ENCODE measurements at places on chromosomes 12 and 14.
A peak's percentile ranks its signal among the peaks of the same experiment; 100 is the strongest.

GRCh38 chr14:56552615-56553014, 27.0 kb upstream of the TMEM260 start:
- no peaks in the 10 kb centered on the region for H3K4me1 ChIP-seq
- no peak overlapping the region for H3K4me3 ChIP-seq
- H3K27ac ChIP-seq = no peak overlapping the region
- DNase-seq = no peak
- H3K36me3 ChIP-seq = no peaks in the 10 kb centered on the region
- H3K27me3 ChIP-seq = peaks cover 13% of the 10 kb centered on the region

GRCh38 chr14:52266179-52266578, 1.3 kb upstream of the PTGDR start:
- DNase-seq = no peak
- peaks cover 34% of the 10 kb centered on the region for H3K4me1 ChIP-seq
- no peak overlapping the region for H3K27ac ChIP-seq
- H3K36me3 ChIP-seq = peaks cover 3% of the 10 kb centered on the region
- H3K4me3 ChIP-seq = no peak overlapping the region

DNA sequence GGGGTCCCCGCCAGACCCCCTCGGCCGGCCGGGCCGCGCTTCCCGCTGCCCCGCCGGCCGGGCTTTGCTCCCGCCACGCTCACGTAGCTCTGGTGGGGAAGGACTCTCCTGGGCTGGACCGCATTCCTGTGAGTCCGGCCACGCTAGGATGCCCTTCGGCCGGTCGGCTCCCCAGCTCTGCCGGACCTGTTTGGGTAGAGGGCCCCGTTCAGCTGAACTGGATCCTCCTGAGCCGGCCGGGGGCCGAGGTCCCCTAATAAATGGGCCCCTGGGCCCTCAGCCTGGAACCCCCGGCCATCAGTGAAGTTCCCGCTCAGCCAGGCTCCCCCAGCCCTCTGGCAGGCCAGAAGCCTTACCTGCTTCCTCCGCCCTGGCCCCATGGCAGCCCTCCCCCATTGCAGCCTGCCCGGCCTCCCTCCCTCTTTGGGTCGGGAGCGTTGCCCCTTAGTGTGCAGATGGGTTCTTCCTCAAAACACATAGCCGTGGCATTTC, 593 bp downstream of the UNC119B start:
- peak overlapping the region; percentile 89 for H3K4me3 ChIP-seq
- peaks cover 11% of the 10 kb centered on the region for H3K36me3 ChIP-seq
- H3K27ac ChIP-seq = peak overlapping the region; percentile 84

DNA sequence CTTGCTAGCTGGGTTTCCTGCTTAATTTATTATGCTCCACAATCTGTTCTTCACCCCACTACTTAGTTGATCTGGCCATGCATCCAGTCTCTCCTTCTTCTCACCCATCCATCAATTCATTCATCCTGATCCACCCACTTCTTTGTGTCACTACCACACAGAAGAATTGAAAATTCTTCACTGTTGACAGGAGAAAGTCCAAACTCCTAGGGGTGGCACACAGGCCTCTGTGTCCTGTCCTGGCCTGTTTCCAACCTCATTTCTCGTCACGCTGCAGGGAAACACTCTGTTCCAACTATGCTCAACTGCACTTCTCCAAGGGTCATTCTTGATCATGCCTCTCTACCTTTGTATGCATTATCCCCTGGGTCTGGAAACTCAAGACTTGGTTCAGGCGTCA, 10.6 kb upstream of the KRT83 start:
- H3K27ac ChIP-seq = no peak overlapping the region
- H3K4me1 ChIP-seq = peaks cover 13% of the 10 kb centered on the region
- no peak overlapping the region for H3K4me3 ChIP-seq
- DNase-seq = no peak
- no peaks in the 10 kb centered on the region for H3K36me3 ChIP-seq

DNA sequence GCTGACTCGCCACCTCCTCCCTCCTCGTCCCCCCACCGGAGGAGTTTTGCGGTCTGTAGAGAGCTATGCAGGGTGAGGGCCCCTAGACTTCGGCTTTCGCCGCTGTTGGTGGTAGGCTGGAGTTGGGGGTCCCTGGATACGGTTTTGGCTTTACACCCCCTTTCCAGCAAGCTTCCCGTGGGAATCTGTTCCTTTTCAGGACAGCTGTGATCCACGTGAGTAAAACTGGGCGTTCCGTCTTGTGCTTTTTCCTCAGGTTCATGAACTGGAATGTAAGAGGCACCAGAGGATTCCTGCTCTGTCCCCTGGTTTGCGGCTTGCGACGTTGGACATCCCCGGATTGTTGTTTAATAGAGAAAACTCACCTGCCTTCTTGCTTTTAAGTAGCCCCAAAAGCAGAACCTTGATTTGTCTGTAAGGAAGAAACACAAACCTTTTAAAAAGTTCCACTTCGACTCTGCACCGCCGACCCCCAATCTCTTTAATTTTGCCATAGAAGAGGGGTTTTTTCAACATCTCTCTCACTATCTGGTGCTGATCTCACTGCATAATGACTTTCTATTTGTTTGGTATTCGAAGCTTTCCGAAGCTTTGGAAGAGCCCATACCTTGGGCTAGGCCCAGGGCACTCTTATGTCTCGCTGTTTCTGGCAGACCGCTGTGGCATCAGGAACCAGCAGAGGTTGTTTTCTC, 490 bp downstream of the PRORP start:
- peak overlapping the region; percentile 97 for H3K27ac ChIP-seq
- H3K36me3 ChIP-seq = peaks cover 24% of the 10 kb centered on the region
- peaks cover 50% of the 10 kb centered on the region for H3K4me1 ChIP-seq
- no peak for DNase-seq

- H3K27ac ChIP-seq = peak overlapping the region; percentile 26
- peaks cover 18% of the 10 kb centered on the region for H3K36me3 ChIP-seq
- H3K4me3 ChIP-seq = peak overlapping the region; percentile 68
- no peaks in the 10 kb centered on the region for H3K27me3 ChIP-seq
- no peak for DNase-seq
Measured at GRCh38 chr12:42236017-42236416, 2.0 kb downstream of the YAF2 start.

DNA sequence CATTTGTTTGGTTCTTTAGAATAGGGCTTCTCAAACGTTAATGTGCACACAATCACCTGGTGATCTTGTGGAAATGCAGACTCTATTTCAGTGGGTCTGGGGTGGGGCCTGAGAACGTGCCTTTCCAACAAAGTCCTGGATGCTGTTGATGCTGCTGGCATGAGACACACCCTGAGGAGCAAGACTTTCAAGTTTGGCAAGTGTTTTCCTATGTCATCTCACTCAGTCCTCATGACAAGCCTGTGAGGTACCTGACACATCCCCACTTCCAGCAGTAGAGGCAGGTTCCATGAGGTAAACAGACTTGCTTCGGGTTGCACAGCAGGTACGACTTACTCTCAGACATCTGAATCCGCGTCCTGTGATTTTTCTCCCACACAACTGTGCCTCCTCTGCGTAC, 147.1 kb downstream of the MYRFL start:
- no peak overlapping the region for H3K27ac ChIP-seq
- H3K27me3 ChIP-seq = peaks cover 5% of the 10 kb centered on the region
- no peaks in the 10 kb centered on the region for H3K4me1 ChIP-seq
- no peak overlapping the region for H3K4me3 ChIP-seq
- no peak for DNase-seq

DNA sequence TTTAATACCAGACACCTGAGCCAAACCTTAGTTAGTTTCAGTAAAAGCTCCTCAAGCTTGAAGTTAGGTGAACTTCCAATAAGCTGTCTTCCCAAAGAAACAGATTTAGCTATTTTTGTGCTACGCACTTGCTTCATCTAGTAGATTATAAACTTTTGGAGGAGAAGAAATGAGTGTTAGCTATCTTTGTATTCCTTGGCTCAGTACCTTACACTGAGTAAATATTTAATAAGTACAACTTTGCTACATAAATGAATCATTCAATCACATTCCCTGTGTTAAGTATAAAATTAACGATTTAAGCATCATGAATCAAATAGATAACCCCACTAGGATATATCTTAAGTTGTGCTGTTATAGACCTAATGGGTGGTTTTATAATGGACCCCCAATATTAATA, 307.0 kb downstream of the PCNX1 start:
- H3K4me1 ChIP-seq = peaks cover 21% of the 10 kb centered on the region
- H3K27me3 ChIP-seq = no peaks in the 10 kb centered on the region
- H3K27ac ChIP-seq = no peak overlapping the region
- peaks cover 10% of the 10 kb centered on the region for H3K36me3 ChIP-seq
- no peak for DNase-seq

GRCh38 chr12:78392918-78393317, 471.7 kb upstream of the SYT1 start:
- no peak for DNase-seq
- H3K27me3 ChIP-seq = no peaks in the 10 kb centered on the region
- no peaks in the 10 kb centered on the region for H3K36me3 ChIP-seq
- no peak overlapping the region for H3K4me3 ChIP-seq
- no peaks in the 10 kb centered on the region for H3K4me1 ChIP-seq

DNA sequence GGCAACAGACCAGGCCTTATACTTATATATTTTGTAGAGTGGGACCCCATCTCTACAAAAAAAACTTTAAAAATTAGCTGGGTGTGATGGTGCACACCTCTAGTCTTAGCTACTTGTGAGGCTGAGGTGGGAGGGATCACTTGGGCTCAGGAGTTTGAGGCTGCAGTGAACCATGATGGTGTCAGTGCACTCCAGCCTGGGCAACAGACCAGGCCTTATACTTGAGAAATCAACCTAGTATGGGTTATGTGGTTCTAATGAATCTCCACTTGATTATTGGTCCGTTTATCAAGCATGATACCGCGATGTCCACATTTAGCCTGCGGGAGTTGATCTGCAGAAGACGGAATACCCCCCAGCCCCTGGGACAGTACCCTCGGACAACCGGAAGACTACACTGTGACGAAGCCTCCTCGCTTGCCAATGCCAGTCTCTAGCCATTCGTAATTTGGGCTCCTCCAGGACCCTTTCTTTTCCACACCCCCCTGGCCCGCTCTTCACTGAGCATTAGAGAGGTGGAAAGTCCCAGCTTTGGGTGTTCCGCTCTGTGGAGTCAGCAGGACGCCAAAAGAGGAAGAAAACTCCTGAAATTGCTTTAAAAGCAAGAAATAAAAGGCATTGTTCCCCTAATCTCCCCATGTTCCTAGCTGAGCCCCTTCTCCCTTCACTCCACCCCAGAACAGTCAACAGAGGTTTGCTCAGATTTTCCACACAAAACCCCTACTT, 19.4 kb downstream of the LTBP2 start:
- no peaks in the 10 kb centered on the region for H3K4me1 ChIP-seq
- H3K27ac ChIP-seq = no peak overlapping the region
- H3K27me3 ChIP-seq = no peaks in the 10 kb centered on the region
- no peak overlapping the region for H3K4me3 ChIP-seq
- no peak for DNase-seq

GRCh38 chr14:100691395-100692056, 35.2 kb upstream of the DLK1 start:
- no peak for DNase-seq
- H3K4me1 ChIP-seq = no peaks in the 10 kb centered on the region
- no peak overlapping the region for H3K4me3 ChIP-seq
- H3K36me3 ChIP-seq = no peaks in the 10 kb centered on the region
- peaks cover 5% of the 10 kb centered on the region for H3K27me3 ChIP-seq
- H3K27ac ChIP-seq = no peak overlapping the region

DNA sequence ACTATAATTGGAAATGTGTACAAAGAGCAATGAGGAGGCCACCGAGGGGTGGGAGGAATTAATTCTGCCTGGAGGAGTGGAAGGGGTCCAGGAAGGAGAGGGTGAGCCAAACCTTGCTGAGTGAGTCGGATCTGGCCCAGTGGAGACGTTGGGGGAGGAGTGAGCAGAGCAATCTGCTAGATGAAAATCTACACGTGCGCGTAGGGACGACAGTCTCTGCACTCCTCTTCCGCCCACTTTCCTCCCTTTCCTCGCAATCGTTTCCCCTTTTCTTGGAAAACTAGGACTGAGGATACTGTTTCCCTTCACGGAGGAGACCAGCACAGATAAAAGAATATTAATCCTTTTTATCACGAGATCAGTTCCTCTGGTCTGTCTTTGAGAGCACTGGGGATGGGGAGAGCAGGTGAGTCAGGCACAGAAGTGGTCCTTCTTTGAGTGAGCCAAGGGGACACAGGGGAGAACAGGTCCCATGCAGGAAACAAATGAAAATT, 2.9 kb upstream of the NAB2 start:
- H3K4me1 ChIP-seq = peaks cover 32% of the 10 kb centered on the region
- peak overlapping the region; percentile 99 for H3K27ac ChIP-seq
- no peak for DNase-seq
- H3K4me3 ChIP-seq = peak overlapping the region; percentile 94
- peaks cover 19% of the 10 kb centered on the region for H3K36me3 ChIP-seq
- no peaks in the 10 kb centered on the region for H3K27me3 ChIP-seq

DNA sequence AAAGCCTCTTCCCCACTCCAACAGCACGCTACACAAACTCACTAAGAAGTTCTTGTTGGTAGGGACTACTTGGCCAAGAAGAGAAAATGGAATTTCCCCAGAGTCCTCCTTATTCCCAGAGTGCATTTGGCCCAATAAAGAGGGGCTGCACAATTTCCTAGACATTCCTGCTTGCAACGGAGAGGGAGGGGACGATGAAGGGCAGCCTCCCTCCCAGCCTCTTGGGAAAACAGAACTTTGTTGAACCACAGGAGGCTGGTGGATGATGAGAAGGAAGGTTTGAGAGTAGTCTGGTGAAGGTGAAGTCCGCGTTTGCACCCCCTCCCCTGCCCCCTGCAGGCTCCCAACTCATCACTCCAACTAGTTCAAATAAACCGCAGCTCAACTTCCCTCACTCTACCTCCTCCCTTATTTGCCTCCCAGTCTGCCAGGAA, 19.1 kb upstream of the TBX3 start:
- no peaks in the 10 kb centered on the region for H3K36me3 ChIP-seq
- no peak overlapping the region for H3K4me3 ChIP-seq
- H3K27me3 ChIP-seq = peaks cover 65% of the 10 kb centered on the region

Data from activated naive CD8-positive, alpha-beta T cell treated with anti-CD3 and anti-CD28 coated beads for 36 hours (primary cell).